Liver (tissue), 10 donors: ENCODE measurements at places on chromosomes 4 and X. TPM values are rescaled to one million over a fixed set of nuclear protein-coding genes. Genes with fewer than 3 reads are reported as not detected.
A peak's percentile ranks its signal among the peaks of the same experiment; 100 is the strongest.

GRCh38 chrX:16212436-16212835 is 45.2 kb downstream of the MAGEB17 start:
- DNase-seq, result no peak

DNA sequence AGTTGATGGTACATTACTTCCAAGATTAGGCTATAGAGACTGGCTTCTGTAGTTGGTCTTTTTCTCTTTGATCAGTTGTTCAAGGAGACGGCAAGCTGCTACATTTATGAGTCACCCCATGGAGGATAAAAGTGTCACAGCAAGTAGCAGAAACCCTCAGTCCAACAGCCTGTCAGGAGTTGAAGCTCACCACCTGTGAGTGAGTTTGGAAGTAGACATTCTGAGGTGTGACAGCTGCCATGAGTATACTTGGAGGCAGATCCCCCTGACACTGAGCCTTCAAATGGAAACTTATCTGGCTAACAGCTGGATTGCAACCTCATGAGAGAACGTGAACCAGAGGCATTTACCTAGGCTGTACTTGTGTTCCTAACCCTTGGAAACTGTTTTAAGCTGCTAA is 68.0 kb downstream of the CCNG2 start:
- no peak for DNase-seq

The GBA3 gene
- total RNA-seq, result 10.6 TPM

The JCHAIN gene
- total RNA-seq, result 12.4 TPM

The SPATA18 gene
- total RNA-seq, result 1.1 TPM

- no peak for DNase-seq
Observed at GRCh38 chr4:62130637-62131036, 930.5 kb downstream of the ADGRL3 start.

- no peak for DNase-seq
Observed at GRCh38 chr4:90099812-90100211, 27.4 kb upstream of the CCSER1 start.

The HSFX1 gene
- total RNA-seq, result 0.92 TPM

The F9 gene
- total RNA-seq, result 98.4 TPM

DNA sequence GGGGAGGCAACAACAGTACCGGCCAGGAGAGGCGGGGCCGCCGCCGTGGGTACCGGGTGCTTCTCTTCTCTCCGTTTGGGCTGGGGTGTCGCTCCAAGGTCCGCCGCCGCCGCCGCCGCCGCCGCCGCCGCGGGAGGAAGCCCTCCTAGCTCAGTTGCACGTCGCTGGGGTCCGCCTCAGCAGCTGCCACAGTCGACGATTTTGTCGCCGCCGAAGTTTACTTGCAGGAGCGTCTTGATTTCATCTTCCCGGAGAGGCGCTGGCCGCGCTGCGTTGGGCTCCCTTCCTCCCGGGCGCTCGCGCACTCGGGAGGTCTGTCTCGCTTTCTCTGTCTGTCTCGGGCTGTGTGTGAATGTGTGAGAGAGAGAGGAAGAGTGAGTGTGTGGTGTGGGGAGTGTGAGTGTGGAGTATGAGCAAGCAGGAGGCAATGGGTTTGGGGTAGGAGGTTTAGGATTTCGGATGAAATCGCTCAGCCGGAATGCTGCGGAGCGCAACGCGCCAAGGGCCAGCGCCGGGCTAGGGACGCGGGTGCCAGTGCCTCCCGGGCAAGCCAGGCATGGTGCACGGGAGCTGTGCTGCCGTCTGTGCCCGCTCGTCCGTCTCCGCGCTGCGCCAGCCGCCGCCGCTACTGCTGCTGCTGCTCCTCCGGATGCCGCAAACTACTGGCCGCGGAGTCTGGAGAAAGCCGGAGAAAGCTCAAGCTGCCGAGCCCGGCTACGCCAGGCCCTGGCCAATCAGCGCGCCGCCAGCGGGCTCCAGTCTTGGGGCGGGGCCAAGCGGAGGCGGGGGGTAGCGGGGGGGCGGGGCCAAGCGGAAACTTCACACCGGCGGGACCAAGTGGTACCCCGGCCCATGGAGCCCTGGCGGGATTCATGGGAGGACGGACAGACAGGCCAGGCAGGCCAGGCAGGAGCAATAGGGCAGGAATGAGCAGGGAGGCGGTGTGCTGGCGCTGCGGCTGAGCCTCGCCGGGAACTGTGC is at the start of gene PCDH19:
Gene PCDH19 (minus strand): TSS at position 664 of the 981 bp plus-strand sequence. CDS start 1,676 bp downstream, outside the sequence.
- DNase-seq, result peak; percentile 35

GRCh38 chr4:73485596-73485995 is 4.1 kb downstream of the AFM start:
- DNase-seq, result no peak

DNA sequence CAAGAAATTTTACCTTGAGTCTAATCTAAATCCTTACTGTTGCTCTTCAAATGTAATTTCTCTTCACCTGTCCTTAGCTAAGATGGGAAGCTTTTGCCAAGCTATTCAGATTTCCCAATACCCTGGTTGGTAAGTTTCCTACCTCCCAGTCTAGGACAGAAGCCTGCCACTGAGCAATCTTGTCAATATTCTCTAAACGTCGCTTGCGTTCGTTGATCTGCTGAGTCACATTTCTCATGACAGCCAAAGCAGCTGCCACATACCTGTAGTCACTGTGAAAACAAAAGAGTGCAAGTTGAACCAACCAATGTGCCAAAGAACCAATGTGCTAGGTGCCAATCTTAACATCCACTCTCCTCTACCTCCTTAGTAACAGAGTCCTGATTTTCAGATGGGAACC is 111.1 kb downstream of the ARHGEF9 start:
- DNase-seq, result no peak

The SHROOM3 gene
- total RNA-seq, result 25.8 TPM

The TRPC3 gene
- 0.33 TPM for total RNA-seq

DNA sequence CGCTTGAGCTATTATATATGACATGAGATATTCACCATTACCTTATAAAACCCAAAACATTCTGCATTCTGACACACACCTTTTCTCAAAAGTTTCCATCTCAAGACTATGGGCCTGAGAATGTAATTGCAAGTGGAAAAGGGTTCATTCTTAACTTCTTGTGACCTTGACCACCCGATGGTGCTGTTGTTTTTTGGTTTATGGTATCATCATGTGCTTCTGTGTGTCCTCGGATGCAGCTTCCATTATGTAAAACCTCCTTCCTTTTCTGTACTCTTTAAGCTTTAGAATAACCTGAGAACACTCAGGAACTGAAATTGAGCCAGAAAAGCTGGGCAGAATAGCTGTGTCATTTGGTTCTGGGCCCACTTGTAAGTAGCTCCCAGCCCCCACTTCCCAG is 16.2 kb upstream of the PUDP start:
- no peak for DNase-seq

The NEK1 gene
- 10.2 TPM for total RNA-seq

GRCh38 chr4:87624698-87625097 is 16.4 kb downstream of the DSPP start:
- DNase-seq, result no peak

DNA sequence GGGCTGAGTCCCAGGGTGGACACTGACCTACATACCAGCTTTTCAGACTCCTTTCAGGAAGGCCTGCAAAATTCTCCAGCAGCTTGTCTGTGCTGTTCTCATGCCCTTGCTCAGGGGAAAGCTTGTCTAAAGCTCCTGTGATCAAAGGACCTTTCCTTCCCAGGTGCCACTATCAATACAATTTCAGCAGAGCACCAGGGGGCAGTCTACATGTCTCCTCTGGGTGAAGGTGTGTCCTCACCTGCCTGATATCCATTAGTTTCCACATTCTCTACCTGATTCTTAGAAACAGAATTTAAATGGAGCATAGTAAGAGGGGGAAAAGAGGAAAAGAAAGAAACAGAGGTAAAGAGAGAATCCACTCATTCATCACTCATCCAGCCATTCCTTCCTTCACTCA is 114.2 kb downstream of the PPARGC1A start:
- DNase-seq, result no peak

DNA sequence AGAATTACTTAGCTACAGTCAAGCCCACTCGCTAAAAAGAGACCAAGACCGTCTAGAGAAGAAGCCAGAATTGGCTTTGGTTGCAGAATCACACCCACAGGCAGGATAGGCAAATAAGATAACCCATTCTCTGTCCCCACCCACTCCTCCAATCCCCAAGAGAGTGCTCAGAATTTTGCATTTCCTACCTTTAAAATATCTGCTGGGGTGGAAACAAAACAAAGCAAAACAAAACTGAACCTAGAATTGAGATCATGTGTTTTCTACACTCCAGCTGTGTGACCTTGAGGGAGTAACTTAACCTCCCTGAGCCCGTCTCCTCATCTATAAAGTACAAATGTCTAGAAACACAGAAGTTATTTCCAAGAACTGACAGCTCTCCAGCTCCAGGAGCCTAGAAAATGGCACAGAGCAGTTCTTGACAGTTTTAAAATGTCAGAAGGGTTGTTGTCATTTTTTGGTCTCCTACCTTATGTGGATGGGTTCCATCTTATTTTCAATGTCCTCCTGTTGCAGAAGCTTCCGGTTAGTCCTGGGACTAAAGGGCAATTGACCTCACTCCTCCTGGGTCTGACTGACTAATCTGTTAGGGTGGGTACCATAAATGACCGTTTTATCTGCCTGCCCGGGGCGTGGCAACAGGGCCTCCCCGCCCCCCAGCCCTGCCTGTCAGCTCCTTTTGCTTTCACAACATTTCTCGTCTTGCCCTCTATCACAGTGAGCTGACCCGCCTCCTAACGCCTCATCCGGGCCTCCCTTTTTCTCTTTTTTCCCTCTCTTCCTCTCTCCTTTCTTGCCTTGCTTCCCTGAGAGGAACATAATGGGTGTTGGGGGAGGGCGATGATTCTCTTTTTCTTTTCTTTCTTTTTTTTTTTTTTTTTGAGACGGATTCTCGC is 114.0 kb downstream of the RBM47 start:
- peak; percentile 43 for DNase-seq

The CFP gene
- 14.1 TPM for total RNA-seq

The HOPX gene
- total RNA-seq, result 0.67 TPM

The USP38 gene
- 24.5 TPM for total RNA-seq

GRCh38 chr4:88690355-88690754 is 7.3 kb downstream of the NAP1L5 start:
- no peak for DNase-seq

DNA sequence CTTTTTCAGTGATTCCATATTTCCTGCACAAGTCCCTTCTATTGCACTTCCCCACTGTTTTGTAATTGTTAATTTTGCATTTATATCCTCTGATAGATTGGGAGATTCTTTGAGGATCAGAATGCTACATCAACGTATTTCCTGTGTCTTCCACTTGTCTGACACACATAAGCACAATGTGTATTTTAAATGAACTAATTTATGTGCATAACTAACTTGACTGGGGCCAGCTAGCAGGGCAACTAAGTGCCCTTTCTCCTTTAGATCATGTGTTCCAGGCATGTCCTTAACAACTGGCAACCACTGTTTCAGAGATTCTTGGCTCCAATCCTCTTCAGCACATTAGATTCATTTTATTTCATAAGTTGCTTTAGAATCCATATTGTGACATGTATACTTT is 15.7 kb upstream of the UCP1 start:
- no peak for DNase-seq

DNA sequence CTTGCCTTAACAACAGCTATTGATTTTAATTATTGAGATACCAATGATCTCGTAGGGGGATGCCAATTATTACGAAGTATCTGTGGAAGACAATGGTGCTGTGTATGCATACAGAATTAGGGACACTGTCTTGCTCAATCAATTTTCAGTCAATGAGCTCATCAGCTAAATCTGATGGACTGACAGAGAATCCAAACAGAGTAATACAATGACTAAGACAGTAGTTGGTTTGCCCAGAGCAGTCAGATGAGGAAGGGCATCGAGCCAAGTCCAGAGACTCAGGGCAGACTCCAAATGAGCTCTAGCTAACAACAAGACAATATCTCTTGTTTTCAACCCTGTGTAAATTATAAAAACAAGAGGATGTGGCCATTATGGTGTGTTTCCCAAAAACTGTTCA is 14.7 kb upstream of the GSX2 start:
- DNase-seq, result no peak

The GASK1B gene
- 6.4 TPM for total RNA-seq

GRCh38 chr4:56181140-56181953 is 205.9 kb downstream of the AASDH start:
- DNase-seq, result no peak

The SEC24B gene
- total RNA-seq, result 12.2 TPM

The PAGE3 gene
- total RNA-seq, result not detected

DNA sequence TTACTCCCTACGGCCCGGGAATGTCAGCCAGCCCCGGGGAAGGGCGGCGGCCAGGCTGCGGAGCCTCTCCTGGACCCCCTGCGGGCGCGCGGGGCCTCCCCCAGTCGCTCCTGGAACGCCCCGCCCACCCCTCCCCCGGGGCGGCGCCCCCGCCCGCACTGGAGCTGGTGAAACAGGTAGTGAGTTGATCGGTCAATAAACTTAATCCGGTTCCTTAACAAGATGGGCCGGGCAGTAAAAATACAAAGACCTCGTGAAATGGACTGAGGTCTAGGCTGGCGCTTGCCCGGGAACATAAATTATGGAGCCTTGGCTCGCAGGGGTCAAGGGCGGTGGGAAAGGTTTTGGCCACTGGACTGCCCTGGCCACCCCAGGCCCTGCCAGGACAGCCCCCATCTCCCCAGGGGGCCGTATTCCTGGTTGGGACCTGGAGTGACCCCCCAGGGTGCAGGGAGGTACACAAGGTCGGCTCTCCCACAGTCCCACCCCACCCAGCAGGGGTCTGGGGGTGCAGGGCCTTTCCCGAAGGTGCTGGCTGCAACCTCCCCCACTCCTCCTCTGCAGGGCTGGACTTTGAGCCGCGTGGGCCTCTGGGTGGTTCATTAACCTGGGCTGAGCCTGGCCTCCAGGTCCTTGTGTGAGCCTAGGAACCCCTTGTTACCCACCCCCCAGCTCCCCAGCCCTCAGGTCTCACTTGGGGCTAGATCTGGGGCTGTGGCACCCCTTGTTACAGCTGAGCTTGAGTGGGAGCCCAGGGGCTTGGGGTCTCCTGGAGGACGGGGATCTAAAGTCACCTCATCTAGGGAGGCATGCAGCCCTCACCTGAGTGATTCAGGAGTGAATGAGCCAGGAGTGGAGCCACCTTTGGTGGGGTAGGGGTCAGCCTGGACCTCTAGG is 2.5 kb downstream of the FGFR3 start:
- DNase-seq, result peak; percentile 67

DNA sequence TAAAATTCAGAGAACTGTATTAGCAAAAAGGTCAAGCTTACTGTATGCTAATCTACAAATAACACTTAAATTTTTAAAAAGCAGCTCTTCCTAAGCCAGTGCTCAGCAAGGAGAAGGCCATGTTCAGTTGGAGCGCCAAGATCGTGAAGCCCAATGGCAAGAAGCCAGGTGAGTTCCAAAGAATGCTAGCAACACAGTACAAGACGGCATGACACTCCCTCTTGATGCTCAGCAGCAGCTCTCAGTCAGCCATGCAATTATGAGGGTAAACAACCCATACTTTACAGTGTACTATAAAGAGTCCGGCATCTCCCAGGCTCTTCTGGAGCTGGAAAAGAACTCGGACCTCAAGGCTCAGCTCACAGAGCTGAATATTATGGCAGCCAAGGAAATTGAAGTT is 34.9 kb downstream of the STX18 start:
- DNase-seq, result no peak

The CXCL8 gene
- total RNA-seq, result 3.8 TPM
